ENCODE measurements at places on chromosomes 3 and 15.

- DNase-seq: no peak
Observed at GRCh38 chr3:108453565-108453964, 56.8 kb downstream of the MYH15 start.

DNA sequence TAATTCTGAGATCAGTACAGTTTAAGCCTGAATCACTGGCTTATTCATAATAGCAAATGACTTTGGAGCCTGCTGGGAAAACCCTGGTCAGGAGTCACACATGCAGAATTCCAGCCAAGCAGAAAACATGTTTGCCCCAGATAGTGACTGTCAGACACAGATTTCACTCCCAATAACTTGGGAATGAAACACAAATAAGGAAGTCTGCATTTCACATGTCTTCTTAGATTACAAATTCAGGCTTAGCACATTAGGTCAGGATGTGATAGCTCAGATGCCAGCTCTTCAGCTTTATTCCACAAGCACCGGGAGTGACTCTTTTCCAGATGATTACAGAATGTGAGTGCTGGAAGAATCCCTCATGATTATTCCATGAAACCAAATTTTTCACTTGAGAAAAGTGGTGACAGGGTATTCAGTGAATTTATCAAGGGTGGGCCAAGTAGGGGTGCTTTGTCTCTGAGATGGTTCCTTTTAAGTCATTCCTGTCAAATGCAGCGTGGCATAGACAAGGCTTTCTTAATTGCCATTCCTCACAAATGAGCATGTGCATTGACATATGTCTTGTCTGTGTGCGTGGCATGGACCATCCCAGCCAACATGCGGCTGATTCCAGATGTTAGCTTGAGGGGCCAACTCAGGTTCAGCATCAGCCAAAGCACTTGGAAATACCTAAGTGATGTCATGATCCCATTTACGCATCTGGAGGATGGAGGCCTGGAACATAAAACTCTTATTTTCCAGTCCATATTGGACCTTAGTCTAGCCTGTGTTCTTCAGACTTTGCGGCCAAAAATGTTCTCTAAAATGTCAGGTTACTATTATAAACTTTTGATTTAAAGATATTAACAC, 191.0 kb downstream of the EPHB1 start:
- no peak for DNase-seq

DNA sequence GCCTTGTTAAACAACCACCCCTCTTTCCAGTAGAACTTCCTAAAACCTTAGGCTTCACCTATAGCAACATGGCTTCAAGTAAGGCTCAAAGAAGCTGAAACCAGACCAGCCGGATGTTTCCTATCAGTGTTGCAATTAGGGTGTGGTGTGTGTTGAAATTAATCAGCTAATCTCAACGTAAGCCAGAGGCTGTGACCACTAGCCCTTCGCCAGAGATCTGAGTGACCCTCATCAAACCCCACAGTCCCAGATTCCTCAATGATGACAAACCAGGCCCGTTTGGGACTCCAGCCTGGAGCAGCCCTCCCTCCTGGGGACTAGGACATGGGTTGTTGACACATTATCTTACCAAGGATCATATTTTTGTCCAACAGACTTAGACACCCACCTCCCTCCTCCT, 27.3 kb downstream of the CYP11A1 start:
- DNase-seq: no peak

GRCh38 chr3:8324747-8325146, 176.9 kb upstream of the LMCD1 start:
- DNase-seq: peak; percentile 39

DNA sequence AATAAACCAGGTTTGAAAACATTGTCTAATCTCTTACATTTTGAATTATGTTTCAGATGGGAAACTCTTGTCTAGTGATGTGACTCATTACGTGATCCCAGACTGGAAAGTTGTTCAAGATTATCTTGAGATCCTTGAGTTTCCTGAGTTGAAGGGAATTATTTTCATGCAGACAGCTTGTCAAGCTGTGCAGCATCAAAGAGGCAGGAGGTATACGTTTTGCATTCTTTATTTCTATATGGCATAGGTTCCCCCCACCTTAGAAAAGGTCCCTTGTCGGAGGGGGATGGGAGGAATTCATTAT, 1.5 kb downstream of the DIS3L start:
- DNase-seq: no peak

DNA sequence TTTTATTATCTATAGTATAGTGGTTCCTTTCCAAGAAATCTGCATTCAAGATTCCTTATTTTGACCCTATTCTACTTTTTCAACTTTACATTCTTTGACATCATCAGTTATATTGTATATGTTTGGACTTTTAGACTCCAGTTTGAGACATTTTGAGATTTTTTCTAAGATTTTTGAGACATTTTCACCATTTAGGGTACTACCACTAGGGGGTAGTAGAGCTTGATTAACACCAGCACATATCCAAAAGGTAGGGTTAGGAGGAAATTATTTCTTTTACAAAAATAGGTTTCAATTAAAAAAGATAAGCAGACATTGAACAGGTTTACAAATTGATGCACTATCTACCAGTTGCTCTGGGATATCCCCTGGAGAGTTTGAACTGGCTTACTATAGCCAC, 262.5 kb downstream of the SCAPER start:
- DNase-seq: no peak

DNA sequence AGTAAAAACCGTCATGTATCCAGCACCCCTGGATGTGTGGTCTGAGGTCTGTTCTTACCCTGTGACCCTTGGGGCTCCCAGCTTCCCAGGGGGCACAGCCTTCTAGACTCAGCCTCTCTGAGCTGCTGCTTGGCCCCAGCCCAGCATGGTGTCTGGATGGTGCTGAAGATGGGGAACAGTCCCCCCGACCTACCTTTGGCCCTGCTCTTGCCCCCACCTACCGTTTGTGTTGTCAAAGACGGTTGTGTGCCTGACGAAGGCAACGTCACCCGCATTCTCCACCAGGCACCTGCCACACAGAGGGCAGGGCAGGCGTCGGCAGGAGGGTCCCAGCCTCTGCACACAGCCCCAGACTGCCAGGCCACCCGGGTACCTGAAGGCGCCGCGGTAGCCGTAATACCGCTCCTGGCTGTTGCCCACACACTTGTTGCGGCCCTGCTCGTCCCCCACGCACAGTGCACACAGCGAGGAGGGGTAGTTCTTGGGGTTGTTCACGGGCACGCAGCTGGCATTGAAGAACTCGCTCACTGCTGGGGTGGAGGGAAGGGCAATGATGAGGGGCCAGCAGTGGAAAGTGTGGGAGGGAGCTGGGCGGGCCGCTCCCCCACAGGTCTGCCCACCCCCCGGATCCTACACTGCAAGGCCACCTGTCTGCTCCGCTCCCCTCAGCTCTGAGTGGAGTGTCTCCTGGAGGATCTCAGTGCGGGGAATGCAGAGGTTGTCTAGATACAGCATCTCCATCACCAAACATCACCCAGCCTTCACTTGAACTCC, 21.0 kb downstream of the MELTF start:
- DNase-seq: no peak

DNA sequence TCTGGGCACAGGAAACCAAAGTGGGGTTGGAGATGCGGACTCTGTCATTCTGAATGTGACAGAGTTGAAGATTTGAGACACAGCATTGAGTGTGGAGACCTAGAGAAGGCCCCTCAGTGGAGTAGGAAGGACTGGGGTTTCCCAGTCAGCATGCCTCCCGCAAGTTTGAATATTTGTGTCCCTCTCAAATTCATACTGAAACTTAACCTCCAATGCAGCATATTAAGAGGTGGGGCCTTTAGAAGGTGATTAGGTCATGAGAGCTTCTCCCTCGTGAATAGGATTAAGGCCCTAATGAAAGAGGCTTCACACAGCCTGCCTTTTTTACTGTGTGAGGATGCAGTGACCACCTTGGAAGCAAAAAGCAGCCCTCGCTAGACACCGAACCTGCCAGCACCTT, 8.0 kb downstream of the HDDC3 start:
- DNase-seq: no peak

GRCh38 chr15:65690778-65691177, 69.0 kb downstream of the SLC24A1 start:
- no peak for DNase-seq

GRCh38 chr15:86804406-86804805, 724.7 kb downstream of the AGBL1 start:
- DNase-seq: no peak

DNA sequence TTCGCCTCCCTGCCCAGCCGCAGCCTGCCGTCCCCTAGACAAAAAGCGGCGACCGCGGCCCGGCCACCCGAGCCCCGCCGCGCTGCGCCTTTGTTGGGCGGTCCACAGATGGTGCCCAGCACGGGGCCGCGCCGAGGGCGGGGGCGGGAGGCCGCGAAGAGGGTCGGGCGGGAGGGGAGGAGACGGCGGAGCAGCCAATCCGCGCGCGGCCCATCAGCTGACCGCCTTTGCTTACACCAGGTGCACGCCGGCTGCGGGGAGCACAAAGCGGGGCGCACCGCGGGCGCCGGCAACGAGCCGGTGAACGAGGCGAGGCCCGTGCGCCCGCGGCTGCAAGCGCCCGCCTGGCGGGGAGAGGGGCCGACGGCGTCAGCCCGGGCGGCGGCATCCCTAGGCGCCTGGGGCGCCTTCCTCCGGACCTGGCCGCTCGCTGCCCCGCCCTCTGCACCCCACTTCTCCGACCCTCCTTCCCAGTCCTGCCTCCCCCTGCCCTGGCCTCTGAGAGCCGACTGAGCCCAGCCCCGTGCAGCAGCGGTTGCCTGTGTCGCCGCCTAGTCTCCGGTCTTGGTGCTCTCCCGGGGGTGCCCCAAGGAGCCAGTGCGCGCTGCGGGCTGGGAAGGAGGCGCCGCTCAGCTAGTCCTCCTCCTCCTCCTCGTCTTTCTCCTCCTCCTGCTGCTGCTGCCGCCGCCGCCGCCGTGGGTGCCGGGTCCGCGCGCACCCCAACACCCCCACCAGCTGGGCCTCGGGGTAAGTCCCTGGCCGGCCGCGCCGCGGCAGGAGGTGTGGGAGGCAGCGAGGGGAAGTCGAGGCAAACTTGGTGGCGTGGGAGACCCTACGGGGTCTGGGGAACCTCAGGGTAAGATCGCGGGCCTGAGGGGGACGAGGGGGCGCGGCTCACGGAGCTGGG, at the start of gene LRRN1:
Gene LRRN1 (plus strand): TSS at position 259 of the 907 bp plus-strand sequence. CDS start 45,211 bp downstream, outside the sequence.
- peak; percentile 37 for DNase-seq

GRCh38 chr3:14377838-14378169, 24.6 kb upstream of the SLC6A6 start:
- DNase-seq: no peak

DNA sequence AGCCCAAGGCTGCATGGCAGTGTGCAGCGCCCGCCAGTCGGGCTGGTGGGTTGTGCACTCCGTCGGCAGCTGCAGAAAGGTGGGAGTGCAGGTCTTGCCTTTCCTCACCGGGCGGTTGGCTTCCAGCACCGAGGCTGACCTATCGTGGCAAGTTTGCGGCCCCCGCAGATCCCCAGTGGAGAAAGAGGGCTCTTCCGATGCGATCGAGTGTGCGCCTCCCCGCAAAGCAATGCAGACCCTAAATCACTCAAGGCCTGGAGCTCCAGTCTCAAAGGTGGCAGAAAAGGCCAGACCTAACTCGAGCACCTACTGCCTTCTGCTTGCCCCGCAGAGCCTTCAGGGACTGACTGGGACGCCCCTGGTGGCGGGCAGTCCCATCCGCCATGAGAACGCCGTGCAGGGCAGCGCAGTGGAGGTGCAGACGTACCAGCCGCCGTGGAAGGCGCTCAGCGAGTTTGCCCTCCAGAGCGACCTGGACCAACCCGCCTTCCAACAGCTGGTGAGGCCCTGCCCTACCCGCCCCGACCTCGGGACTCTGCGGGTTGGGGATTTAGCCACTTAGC, 4.3 kb downstream of the ISL2 start:
- DNase-seq: no peak

GRCh38 chr3:135636596-135636995, 328.9 kb upstream of the PPP2R3A start:
- DNase-seq: no peak

- DNase-seq: no peak
Observed at GRCh38 chr15:59177317-59177660, 29.4 kb upstream of the LDHAL6B start.

DNA sequence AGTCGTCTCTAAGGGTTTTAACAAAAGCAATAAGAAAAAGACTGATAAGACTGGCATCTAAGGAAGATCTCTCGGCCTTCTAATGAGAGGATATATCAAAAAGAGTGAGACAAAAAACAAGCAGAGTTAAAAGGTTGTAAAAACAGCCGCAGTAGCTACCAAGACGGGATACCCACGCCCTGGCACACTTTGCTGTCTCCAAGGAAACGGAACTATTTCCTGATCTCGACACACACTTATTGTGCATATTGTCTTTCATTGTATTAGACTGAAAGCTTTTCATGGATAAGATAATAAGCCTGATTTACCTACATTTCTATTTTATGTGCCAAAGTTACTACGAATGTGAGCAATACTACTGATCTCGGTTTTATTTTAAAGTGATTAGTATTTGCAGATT, 161.5 kb upstream of the MCTP2 start:
- no peak for DNase-seq

- no peak for DNase-seq
Observed at GRCh38 chr3:195151866-195152541, 119.0 kb downstream of the XXYLT1 start.

- no peak for DNase-seq
Observed at GRCh38 chr3:87442470-87442869, 166.1 kb upstream of the POU1F1 start.

DNA sequence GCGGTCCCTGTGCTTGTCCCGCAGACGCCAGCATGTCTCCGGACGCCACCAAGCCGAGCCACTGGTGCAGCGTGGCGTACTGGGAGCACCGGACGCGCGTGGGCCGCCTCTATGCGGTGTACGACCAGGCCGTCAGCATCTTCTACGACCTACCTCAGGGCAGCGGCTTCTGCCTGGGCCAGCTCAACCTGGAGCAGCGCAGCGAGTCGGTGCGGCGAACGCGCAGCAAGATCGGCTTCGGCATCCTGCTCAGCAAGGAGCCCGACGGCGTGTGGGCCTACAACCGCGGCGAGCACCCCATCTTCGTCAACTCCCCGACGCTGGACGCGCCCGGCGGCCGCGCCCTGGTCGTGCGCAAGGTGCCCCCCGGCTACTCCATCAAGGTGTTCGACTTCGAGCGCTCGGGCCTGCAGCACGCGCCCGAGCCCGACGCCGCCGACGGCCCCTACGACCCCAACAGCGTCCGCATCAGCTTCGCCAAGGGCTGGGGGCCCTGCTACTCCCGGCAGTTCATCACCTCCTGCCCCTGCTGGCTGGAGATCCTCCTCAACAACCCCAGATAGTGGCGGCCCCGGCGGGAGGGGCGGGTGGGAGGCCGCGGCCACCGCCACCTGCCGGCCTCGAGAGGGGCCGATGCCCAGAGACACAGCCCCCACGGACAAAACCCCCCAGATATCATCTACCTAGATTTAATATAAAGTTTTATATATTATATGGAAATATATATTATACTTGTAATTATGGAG, 79.1 kb downstream of the SMAD6 start:
- DNase-seq: no peak

All from liver (tissue), 10 donors.